Hematopoietic multipotent progenitor cell (in vitro differentiated cells): ENCODE measurements at places on chromosomes 6 and 20.

- DNase-seq, result peak; percentile 22
Measured at GRCh38 chr6:112296122-112296521, 41.8 kb upstream of the LAMA4 start.

- no peak for DNase-seq
Measured at GRCh38 chr6:10408457-10408856, 6.4 kb downstream of the TFAP2A start.

- DNase-seq, result no peak
Measured at GRCh38 chr6:94487371-94487770, 1068.0 kb upstream of the EPHA7 start.

GRCh38 chr6:30893001-30893591 is 8.8 kb downstream of the DDR1 start:
- no peak for DNase-seq

- no peak for DNase-seq
Measured at GRCh38 chr20:63542031-63542559, 4.9 kb upstream of the PTK6 start.

- DNase-seq, result no peak
Measured at GRCh38 chr20:17520583-17520982, 10.6 kb downstream of the BFSP1 start.

DNA sequence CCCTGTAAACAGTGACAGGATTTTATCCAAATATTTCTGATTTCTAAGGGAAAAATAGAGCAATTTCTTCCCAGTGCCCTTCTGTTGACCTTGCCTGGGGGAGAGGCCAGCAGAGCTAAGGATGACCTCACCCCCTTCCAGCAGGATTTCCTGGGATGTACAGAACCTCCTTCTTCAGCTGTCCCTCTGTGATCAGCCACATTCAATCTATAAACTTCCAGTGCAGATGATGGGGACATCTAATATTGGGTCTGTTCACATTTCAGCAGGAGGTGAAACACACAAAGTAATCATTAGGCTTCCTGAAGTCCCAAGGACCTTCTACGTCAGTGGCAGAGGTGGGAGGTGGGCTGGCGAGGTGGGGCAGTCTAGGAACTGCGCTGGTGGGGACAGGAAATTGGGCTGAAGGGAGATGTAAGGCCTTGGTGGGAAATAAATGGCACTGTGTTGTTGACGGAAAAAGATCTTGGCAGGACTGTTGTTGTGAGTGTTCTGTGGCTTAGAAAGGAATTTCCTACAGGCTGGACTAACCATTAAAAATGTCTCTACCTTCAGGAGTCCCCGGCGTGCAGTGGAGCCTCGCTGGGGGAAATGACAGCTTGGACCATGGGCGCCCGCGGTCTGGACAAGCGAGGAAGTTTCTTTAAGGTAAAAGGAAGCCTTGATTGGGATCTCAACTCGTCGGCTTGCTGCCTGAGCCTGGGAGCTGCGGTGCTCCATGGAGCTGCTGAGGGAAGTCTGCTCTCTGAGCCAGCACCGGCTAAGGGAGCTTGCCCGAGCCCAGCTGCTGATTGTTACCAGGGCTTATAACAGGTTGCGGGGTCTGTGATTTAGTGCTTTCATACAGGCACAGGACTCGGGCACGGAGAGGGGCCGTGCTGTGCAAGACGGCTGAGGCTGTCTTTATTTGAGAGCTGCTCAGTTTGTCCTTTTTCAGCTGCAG is 127.9 kb upstream of the NAA20 start:
- no peak for DNase-seq

GRCh38 chr6:31079656-31080261 is 32.6 kb downstream of the C6orf15 start:
- peak; percentile 79 for DNase-seq

GRCh38 chr6:155510879-155511278 is 55.2 kb upstream of the NOX3 start:
- DNase-seq, result no peak

- no peak for DNase-seq
Measured at GRCh38 chr6:74167976-74168375, 472.0 kb downstream of the CD109 start.

GRCh38 chr6:152595499-152595898 is 41.7 kb downstream of the SYNE1 start:
- DNase-seq, result peak; percentile 13

DNA sequence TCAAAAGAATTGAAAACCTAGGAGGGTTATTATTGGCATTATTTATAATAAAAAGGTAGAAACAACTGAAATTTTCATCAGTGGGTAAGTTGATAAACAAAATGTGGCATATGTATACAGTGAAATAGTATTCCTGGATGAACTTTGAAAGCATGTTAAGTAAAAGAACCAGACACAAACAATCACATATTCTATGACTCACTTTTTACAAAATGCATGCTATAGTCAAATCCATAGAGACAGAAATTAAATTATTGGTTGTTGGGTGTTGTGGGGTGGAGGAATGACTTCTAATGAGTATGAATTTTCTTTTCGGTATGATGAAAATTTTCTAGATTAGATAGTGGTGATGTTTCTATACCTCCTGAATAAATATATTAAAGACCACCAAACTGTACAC is 94.6 kb downstream of the LRRC1 start:
- no peak for DNase-seq

DNA sequence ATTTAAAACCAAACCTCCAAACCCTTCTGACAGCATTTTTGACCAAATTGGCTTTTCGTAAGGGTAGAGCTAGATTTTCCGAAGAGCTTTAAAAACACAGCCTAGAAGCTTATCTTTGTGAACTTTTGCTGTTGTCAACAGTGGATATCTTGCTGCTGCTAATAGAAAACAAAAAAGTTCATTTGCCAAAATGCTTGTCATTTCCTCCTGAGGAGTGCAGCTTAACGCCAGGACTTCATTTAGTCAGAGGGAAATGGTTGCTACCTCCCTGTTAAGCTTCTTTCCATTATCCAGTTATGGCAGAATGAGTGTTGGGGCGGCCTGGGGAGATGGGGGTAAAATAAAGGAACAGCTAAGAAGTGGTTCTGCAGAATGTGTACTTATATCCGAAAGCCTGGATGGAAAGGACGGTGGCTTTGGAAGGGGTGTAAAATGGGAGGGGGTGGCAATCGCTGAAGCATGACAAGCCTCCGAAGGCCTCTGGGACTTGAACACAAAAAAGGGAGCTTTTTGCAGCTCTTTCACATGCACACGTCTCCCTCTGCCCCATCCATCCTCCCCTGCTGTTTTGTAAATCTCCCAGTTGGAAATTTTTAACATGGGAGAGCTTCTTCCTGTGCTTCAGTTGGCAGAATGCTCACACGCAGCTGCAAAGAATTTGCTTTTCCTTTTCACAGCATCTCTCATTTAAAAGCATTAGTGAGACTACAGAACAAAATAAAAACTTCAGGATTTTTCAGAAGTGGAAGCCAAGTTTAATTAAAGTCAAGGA is 22.5 kb downstream of the JARID2 start:
- no peak for DNase-seq

- DNase-seq, result no peak
Measured at GRCh38 chr20:23159947-23160318, 73.8 kb upstream of the CD93 start.

DNA sequence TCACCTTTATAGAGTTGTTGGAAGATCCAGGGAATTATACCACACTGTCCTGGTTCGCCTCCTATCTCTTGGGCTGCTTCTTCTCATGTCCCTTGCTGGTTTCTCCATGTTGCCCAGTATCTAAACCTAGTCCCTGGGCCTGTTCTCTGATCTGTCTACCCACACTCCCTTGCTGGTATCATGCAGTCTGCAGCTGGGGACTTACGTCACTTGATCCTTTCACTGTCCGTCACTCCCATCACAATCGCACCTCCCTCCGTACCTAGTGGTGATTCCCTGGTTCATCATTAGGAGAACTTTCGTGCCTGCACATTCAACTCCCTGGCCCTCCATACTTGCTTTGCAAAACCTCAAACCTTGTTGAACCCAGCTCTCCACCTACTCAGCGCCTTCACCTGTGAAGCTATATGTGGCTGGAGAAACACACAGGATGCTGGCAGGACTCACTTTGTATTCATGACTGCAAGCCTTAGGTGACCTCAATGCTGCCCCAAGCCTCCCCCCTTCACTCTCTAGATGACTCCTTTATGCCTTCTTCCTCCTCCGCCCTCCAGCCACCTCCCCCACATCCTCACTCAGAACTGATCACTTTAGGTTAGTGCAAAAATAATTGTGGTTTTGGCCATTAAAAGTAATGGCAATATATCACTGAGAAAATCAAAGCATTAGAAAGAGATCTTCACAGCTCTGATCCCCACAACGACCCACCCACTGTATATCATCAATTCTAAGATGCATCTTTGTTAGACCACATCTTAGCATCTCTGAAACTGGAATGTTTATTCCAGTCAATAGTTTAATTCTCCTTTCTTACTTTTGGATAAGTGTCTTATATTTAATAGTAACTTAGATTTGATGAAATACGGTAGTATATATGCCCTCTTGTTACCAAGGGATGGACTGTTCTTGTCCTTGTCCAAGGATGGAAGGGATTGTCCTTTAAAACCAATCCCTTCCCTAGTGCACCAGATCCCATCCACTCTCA is 26.4 kb downstream of the GDAP1L1 start:
- no peak for DNase-seq

DNA sequence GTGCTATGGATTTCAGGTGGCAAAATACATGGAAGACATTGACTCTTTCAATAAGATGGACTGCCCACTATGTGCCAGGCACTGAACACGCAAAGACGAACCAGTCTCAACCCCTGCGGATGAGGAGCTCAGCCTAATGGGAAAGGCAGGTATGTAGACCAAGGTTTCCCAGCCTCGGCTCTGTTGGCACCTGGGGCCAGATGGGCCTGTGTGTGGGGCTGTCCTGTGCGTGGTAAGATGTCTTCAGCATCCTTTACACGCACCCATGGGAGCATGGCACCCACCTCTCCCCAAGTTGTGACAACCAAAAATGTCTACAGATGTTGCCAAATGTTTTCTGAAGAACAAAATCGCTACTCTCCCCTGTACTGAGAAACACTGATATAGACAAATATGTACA is 82.6 kb upstream of the FOXQ1 start:
- DNase-seq, result no peak

GRCh38 chr6:82397962-82398692 is 34.5 kb downstream of the TPBG start:
- DNase-seq, result no peak

DNA sequence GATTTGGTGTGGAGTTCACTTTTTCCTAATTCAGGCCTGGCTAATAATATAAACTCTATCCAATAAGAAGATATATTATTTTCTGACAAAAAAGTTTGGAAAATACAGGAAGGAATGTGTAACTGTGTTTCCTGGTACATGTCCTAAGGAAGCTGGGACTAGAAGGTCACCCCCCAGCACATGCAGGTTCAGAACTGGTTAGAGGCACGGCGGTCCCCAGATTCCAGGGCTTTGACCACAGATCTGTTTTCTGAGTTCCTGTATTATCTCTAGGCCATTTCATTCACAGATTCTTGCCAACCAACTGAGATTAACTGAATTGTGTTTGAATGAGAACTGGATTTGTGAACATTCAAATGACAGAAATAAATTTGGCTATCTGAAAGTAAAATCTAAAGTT is 94.5 kb downstream of the TULP4 start:
- no peak for DNase-seq

DNA sequence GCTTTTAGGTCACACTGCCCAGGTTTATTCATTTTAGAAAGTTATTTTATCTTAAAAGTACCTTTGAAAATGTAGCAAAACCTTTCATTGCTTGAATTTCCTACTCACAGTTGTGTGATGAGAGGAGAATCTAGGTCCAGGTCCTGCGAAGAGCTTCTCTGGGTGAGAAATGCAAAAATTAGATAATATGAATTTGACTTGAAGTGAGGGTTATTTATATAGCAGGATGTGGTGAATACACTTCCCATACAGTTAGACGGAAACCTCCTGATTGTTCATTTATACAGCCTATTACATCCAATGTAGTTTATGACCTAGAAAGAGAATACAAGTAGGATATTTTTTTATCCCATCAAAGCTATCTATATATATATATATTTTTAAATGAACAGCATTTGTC is 30.5 kb downstream of the CDKAL1 start:
- DNase-seq, result no peak

- no peak for DNase-seq
Measured at GRCh38 chr6:121896363-121896762, 460.9 kb downstream of the GJA1 start.

DNA sequence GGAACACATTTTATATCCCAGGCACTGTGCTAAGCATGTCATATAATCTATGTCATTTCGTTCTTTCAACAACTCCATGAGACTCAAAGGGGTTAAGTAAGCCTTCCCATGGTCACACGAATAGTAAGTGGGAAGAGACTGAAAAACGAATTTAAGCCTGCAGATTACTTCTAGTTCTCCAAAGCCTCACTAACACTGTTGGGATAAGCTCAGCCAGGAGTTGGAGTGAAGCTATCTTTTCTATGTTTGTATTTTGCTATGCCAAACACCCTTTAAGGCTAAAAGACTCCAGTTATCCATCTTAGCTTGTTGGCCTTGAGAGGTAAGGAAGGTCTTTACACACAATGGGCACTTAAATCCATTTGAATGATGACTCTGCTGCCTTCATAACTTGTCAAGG is 148.1 kb upstream of the UST start:
- no peak for DNase-seq
